Spinal cord (tissue), 10 donors: ENCODE measurements at places on chromosomes 1 and 21. TPM values are rescaled to one million over a fixed set of nuclear protein-coding genes. Genes with fewer than 3 reads are reported as not detected.

Gene OLFML2B
- total RNA-seq: 64.5 TPM

Gene HES2
- not detected for total RNA-seq

Gene GBP3
- total RNA-seq: 7.9 TPM

Gene S1PR1
- total RNA-seq: 31.6 TPM

Gene VASH2
- total RNA-seq: 9.0 TPM

Gene DCDC2B
- total RNA-seq: not detected

Gene C4BPB
- total RNA-seq: not detected

Gene CLCA4
- 1.6 TPM for total RNA-seq

DNA sequence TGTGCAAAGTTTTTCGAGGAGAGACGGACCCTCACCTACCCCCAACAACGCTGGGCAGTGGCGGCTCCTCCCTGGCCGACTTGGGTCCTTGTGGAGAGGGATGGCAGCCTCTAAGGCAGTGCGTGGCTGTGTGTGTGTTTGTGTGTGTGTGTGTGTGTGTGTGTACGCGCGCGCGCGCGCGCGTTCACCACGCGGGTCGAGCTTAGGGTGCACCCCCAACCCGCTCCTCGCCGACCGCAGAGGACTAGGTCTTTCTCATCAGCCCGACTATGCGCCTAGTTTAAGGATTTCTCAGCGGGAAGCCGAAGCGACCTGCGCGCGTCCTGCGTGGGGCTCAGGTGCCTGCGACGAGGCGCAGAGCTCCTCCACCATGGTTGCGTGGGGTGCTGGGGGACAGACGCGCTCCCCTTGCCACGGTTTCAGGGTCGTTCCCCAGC, 940 bp downstream of the SOX13 start:
- no peak for DNase-seq

DNA sequence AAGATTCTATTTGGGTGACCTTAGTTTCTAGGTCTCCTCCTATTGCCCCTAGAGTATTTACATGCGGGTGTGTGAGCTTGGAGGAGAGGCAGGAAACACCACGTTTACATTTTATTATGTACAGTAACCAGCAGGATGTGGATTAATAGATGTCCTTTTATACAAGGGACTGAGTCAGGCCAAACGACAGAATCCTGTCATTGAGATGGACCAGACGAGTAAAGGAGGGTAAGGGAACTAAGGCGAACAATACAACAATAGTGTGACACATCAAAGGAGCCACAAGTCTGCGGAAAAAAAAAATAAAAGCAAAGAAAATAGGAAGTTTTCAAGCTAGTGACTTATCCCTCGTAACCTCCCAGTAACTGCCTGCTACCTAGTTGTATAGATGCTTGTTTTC, 151.1 kb downstream of the GABPA start:
- DNase-seq: no peak

DNA sequence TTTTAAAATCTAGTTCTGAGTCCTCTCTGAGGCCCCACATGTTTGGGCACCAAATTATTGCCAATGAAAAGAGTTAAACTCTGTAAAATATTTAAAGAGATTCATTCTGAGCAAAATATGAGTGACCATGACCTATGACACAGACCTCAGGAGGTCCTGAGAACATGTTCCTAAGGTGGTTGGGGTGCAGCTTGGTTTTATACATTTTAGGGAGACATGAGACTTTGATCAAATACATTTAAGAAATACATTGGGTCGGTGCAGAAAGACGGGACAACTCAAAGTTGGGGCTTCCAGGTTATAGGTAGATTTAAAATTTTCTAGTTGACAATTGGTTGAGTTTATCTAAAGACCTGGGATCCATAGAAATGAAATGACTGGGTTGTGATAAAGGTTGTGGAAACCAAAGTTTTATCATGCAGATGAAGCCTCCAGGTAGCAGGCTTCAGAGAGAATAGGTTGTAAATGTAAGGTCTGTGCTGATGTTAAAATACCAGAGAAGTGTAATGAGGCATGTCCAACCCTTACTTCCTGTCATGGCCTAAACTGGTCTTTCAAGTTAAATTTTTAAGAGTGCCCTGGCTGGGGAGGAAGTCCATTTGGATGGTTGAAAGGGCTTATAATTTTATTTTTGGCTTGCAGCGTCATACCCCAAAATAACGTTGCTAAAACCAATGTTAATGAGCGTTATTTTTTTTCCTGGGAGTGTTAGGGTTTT, 274.9 kb downstream of the NUF2 start:
- no peak for DNase-seq

- peak; percentile 70 for DNase-seq
Observed at GRCh38 chr1:100353071-100353801, 930 bp downstream of the CDC14A start.

GRCh38 chr1:85137660-85138059, 63.2 kb downstream of the SYDE2 start:
- peak; percentile 43 for DNase-seq

DNA sequence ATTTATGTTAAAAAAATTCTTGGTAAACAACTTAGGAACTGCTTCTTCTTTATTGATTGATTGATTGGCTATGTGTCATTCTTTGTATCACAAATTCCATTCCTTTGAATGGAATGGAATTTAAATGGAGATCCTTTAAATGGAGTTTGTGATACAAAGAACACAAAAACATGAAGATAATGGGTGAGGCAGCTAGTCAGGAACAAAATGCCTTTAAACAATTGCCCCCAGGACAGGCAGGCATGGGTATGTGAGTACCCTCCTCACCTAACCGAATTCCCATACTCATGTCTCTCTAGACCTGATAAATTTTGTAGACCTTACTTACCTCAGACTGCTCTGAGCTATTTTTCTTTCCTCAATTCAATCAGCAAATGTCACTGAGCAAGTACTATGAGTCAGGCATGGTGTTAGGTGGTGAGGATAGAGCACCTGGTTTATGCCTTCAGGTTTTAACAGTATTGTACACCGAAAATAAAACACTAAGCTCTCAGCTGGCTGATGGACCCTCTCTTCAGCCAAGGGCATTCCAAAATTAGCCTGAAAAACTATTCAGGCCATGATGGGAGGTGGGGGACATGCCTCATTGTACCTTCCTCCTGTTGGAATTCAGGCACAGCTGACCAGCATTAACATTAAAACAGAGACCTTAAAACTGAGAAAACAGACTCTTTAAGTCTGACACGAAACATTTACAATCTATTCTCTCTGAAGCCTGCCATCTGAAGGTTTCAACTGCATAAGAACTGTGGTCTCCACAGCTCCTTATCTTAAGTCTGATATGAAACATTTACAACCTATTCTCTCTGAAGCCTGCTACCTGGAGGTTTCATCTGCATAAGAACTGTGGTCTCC, 58.9 kb downstream of the OLFML3 start:
- DNase-seq: no peak

DNA sequence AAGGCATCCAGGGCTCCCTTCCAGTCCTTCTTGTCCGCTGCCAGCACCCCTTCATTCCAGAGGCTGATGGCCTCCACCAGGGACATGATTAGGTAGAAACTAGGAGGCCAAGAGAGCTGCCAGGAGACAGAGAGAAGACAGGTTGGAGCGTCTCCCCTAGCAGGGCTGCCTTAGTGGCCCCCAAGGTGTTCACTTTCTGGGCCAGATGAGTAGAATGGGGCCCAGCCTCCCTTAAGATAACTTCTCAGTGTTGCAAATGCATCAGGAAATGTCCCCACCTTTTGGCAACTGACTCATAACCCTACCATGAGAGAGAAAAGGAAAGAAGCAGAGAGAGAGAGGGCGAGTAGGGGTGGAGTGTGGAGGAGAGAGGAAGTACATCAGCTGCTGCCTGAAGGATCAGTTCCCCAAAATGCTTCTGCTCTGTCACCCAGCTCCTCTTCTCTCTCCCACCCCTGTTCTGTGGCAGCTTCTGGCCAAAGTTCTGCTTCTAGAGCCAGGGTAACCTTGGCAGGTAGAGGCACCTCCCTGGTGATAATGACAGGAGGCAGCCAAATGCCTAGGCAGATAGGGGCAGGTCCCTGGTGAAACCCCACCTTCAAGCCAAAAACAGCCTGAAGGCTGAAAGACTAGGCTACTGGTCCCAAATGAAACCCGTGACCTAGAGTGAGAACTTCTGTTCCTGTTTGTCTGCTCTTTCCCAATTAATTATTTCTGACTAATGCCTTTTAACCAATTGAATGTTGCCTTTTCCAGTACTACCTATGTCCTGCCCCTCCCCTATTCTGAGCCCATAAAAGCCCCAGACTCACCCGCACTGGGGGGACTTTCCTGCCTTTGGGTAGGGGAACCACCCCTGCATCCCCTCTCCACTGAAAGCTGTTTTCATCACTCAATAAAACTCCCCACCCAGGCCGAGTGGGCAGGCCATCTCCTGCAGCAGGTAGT, at the start of gene NCF2:
Gene NCF2 (minus strand): TSS at position 216 of the 948 bp plus-strand sequence. CDS start 130 bp downstream, at position 86.
- DNase-seq: no peak

DNA sequence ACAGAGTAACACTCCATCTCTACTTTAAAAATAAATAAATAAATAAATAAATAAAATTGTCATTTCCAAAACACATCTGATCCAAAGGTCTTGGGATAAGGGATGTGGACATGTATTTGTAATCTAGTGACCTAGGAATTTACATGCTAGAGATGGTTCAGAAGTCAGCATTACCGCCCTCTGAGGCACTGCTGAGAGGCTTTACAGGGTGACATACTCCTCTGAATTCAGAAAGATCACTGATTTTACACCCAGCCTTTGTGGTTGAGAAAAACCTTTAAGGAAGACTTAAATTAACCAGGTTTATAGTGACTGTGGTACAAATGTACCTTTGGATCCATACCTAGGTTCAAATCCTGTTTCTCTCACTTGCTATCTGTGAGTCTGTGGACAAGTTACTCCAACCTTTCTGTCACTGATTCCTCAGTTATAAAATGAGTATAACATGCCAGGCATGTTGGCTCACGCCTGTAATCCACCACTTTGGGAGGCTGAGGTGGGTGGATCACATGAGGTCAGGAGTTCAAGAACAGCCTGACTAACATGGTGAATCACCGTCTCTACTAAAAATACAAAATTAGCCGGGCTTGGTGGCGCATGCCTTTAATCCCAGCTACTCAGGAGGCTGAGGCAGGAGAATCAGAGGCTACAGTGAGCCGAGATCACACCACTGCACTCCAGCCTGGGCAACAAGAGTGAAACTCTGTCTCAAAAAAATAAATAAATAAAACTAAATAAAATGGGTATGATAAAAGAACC, 20.1 kb downstream of the OSBPL9 start:
- no peak for DNase-seq

DNA sequence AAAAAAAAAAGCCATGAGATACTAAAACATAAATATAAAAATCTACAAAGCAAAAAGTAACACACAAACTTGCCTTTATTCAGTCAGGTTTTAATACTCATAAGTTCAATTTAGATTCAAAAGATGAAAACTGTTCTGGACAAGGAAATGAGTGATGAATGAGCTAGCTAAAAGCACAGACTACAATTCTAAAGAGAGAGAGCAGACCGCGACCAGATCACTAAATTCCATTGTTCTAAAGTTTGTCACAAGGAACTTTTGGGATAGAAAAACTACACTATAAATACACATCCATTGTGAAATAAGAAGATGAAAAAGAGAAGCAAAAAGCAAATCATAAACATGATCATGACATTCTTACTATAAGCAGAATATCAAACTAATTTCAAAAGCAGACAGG, 1.7 kb downstream of the ODF2L start:
- no peak for DNase-seq

DNA sequence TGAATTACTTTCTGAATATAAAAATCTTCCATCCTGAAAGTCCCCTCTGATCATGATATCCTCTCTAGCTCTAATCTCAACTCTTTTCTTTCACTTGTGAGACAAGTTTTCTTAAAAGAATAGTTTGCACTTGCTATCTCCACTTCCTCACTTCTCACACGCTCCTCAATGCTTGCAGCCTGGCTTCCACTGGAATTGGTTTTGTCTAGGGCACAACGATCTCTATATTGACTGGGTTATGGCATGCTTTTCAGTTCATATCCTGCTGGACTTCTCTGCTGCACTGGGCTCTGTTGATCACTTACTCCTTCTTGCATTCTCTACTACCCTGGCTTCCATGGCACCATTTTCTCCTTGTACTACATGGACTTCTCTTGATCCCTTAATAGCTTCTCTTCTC, 474 bp downstream of the FCRLA start:
- DNase-seq: no peak

DNA sequence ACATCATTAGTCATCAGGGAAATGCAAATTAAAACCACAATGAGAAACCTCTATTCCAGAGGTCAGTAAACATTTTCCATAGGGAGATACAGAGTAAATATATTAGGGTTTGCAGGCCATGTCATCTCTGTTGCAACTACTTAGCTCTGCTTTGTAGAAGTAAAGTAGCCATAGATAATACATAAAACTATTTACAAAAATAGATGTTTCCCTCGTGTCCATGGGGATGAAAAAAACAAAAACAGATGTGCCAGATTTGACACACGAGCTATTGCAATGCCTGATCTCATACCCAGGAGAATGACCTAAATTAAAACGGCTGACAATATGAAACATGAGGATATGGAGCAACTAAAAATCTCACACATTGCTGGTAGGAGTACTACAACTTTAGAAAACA, 17.3 kb downstream of the LTN1 start:
- DNase-seq: no peak

DNA sequence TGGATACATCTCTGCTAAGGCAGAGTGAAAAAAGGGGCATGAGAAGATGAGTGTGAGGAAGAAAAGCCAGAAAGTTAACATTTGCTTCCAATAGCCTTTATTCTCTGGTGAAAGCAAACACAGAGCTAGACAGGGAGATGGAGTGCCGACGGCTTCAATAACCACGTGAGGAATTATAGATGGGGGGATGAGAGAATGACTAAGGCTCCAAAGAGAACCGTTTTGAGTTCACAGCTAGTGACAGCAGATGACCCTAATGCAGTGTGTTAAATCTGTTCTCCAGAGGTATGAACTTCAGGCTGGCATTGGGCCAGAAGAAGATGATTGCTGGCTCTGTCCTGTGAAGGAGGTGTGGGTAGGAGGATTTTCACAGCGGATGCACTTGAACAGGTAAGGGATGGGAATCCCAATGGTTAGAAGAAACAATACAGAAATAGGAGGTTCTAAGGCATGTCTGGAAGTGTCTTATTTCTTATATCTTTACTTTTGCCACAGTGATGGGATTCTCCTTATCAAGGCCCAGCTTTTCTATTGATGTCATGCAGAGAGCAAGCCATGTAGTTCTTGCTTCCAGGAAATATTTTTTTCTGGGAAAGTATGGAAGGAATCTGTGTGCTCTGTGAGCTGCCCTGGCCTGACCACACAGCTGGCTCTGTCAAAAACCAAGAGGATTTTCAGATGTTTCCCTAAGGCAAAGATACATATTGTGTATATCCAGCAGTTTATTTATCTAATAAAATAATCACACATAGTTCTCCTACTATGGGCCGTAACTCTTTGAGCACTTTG, 573.8 kb downstream of the LTN1 start:
- no peak for DNase-seq

GRCh38 chr1:25713961-25714360, 86.0 kb upstream of the SELENON start:
- DNase-seq: no peak

DNA sequence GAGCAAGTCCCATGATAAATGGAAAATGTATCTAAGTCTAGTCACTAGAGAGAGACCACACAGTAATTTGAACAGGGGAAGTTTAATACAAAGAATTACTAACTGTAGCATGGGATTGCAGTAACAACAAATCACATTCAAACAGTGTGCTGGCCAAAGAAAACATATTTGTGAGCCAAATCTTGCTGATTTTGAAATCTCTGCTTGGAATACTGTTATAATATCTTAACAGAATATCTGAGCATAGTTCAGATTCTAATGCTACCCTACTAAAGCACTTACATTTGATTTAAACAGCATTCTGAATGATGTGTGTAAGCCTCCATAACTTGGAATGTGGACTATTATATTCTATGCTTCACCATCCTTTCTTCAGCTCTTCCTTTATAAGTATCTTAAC, 270.0 kb upstream of the BRINP3 start:
- DNase-seq: no peak
